ENCODE measurements at places on chromosomes 2 and 18.

- no peak for DNase-seq
These were observed 156.7 kb downstream of the RNF144A start for GRCh38 chr2:7073901-7074300.

DNA sequence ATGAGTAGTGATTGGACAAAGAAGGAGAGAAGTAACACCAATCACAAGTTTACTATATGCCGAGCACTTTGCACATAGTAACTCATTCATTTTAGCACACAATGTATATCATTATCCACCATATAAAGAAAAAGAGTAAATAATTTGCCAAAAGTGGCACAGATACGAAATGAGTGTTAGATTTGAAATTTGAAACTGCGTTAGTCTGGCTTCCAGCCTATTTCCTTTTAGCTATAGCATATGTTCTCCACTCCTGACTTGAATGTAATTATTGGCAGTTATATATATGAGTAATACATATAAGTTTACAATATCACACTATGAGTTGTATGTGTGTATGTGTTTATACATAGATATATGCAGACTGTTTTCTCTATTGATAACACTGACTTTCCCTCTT lies 98.6 kb downstream of the NOL4 start:
- no peak for DNase-seq

- DNase-seq = no peak
These were observed 188.7 kb upstream of the APCDD1 start for GRCh38 chr18:10265560-10266333.

DNA sequence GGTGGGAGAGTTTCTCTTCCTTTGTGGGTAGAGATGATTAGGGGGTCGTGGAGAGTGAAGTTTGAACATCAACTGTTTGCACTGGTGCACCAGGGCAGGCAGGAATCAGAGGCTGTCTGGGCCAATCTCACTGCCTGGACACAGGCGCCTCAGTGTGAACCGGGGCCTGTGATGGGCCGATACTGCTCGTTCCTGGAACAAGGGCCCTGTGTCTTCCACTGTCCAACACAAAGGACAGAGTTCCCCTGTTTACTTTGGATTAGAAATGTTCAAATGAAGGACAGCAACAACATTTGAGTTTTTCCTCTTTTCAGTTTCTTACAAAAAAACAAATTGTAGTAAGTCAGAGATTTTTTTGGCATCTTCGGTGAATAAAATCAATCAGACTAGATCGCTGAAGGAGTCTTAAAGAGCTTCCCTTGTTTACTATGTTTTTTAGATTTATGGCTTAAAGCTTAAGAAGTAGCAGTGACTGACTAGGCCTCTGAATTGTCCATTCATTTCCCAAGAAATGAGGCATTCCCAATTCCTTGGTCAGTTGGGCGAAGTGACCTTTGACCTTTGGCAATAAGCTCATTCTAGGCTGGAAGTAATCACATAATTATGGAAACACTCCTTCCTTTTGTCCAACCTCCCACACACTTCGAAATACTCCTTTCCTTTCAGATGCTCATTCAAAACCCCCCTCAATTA lies 11.6 kb upstream of the TGFA start:
- DNase-seq = no peak

GRCh38 chr18:79601234-79601633 lies 78.4 kb upstream of the CTDP1 start:
- no peak for DNase-seq

DNA sequence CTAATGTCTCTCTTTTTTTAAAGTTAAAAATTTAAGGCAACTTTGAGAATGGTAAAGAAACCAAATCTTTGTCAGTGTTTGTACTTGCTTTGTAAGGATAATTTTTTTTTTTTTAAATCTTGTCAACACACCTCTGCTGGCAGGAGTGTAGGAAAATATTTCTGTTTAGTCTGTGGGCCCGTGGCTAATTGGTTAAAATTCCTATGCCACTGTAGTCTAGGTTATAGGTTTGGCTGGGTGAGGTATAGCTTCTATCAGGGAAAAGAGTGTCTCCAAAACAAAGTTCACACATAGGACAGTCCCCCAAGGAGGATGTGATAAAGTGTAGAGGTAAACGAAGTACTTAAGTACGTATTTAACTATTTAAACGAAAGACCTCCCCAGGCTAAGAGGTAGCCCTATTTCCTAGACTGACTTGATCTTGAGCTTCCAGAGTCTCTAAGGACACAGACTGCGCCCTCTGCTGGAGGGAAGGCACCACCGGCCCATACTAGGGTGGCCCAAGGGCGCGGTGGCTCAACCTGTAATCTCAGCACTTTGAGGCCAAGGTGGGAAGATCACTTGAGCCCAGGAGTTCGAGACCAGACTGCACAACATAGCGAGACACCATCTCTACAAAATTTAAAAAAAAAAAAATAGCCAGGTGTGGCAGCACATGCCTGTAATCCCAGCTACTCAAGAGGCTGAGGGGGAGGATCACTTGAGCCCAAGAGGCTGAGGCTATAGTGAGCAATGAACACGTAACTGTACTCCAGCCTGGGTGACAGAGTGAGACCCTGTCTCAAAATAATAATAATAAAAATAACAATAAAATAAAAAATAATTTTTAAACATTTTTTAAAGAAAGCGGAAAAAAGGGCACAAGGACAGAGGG lies 8.9 kb downstream of the TEX44 start:
- DNase-seq = peak; percentile 87

DNA sequence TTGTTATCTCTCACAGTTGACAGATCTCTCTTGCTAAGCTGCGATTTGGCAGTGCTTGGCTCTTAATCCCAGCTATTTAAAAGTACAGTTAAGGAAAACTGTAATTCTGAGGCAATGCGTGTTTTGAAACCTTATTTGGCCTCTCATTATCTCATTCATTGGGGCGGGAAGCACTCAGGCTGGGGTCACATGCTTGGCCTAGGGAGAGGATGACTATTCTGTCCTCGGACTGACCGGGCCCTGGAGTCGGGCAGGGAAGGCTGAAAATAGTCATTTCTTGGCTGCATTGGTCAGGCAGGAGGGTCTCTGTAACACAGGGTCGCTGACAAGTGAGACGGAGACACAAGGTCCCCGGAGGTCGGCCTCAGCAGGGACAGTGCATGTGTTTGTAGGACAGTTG lies 20.2 kb upstream of the EMILIN2 start:
- peak; percentile 43 for DNase-seq

DNA sequence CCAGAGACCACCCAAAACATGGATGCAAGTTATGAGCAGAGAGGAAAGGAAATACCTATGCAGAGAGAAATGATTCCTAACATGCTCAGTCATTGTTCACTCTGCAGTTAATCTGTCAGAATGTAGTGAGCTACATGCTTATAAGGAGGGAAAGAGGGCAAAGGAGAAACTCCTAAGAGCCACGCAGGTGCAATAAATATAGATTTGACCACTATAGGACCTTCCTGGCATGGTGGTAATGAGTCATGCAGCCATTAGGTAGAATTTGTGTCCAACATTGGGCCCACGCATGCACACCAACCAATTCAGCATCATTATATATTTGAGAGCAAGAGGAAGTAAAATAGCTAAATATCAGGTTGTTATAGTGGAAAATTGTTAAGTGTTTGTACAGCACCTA lies 699.9 kb downstream of the DSC3 start:
- no peak for DNase-seq

- no peak for DNase-seq
These were observed 119.4 kb downstream of the SEPTIN10 start for GRCh38 chr2:109494351-109494750.

DNA sequence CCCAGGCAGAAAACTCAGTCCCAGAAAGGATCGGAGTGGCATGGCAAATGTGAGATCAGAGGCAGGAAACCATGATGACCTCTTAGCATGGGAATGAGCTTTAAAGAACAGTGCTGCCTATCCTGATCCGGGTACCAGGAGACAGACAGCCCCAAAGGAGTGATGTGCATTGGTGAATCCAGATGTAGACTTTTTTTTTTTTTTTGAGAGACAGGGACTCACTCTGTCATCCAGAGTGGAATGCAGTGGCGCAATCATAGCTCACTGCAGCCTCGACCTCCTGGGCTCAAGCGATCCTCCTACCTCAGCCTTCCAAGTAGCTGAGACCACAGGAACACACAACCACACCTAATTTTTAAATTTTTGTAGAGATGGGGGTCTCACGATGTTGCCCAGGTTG lies 122.7 kb downstream of the VAPA start:
- DNase-seq = peak; percentile 68

DNA sequence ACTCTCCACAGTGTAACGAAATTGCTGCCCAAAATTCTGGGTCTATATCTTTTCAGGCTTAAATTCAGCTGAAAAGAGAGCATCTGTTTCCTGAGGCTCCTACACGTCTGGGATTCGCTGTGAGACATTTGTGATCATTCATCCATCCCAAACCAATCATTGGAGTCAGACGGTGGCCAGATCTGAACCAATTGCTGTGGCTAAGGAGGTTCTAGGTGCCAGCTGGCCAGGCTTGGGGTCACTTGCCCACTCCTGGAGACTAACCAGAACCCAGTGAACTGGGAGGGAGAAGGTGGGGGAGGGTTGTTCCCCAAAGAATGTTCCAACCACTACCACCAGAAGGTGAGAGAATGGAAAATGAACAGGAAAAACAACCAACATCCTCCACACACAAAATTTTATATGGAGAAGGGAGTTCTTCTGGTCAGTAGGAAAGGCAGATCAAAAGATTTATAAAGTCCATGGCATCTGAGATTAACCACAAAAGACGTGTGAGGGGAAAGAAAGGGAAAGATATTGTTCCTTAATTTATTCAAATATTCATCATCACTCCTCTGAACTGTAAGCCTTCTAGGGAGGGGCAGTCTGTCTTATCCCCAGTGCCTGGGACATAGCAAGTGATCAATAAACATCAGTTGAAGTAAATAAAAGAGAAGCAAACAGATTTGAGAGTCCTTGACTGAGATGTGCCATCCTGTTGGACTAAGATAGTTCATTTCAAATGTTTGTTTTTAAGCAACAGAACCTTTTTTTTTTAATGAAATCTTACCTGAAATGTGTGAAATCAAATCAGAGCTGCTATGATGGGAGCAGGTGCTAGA lies 3.0 kb upstream of the RTKN start:
- DNase-seq = no peak

- no peak for DNase-seq
These were observed 148.1 kb downstream of the EML6 start for GRCh38 chr2:54871457-54872107.

- no peak for DNase-seq
These were observed 51.5 kb downstream of the DNAJC10 start for GRCh38 chr2:182767578-182767977.

DNA sequence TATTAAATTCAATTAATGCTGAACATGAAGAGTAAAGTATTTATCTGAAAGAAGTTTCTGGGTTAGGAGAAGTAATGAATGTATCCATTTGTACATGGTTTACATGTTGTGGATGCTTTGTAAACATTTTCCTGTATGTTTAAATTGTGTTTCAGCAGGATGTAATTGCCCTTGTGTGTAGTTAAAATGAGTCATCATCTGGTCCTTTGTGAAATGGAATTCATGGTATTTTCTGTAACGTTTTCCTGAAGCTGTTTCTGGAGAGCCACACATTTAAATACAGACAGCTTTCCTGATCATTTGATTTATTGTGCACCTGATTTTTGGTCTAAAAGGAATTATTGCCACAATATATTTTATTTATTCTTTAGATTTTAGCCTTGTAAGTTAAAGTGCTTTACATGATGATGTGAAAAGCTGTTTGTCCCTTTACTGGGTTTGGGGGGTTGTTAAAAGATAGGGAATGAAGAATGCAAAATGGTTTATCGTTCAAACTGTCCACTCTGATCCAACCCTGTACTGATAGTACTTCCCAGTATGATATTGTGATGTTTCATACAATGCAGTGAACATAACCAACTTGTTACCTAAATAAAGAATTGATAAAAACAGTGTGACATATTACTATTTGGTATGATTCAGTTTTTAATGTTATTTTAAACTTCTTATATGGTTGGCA lies 41.7 kb upstream of the SLC3A1 start:
- no peak for DNase-seq

DNA sequence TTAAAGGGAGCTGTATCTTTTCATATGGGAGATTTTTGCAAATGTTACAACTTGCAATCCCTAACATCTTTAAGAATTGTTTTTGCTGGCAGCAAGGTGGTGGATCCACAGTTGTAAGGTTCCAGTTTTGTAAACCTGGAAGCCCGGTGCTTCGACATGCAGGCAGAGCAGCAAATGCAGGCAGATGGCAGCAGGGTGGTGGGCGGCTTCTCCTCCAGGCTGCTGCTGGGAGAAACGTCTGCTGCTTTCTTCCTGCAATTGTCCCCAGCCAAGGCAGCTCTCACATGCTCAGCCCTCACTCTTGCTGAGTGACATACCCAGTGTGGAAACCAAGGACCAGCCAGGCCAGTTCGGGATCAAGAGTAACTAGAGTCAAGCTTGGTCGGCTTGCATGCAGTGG lies 166.0 kb downstream of the SEPTIN10 start:
- no peak for DNase-seq

- no peak for DNase-seq
These were observed 7.1 kb downstream of the MYOM1 start for GRCh38 chr18:3212657-3213056.

GRCh38 chr2:195238379-195238778 lies 418.6 kb upstream of the SLC39A10 start:
- no peak for DNase-seq

- no peak for DNase-seq
These were observed 875 bp downstream of the FASTKD1 start for GRCh38 chr2:169572821-169573159.

DNA sequence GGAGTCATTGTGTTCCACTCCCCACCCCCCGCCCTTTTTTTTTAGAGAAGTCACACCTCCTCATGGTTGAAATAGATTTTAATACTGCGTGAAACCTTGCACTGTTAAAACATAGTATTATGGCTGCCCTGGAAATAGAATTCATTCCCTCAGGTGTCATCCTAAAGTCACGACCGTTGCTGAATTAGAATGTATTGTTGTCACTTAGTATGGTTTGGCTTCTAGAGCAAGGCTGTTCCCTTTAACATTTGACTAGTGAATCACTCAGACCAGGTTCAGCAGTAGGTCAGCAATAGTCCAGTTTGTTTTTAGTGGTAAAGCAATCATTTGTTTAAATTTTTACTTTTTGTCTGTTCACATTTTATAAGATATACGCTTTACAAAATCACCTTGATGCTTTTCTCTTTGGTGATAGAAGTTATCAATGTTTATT lies 1.2 kb downstream of the BABAM2 start:
- no peak for DNase-seq

DNA sequence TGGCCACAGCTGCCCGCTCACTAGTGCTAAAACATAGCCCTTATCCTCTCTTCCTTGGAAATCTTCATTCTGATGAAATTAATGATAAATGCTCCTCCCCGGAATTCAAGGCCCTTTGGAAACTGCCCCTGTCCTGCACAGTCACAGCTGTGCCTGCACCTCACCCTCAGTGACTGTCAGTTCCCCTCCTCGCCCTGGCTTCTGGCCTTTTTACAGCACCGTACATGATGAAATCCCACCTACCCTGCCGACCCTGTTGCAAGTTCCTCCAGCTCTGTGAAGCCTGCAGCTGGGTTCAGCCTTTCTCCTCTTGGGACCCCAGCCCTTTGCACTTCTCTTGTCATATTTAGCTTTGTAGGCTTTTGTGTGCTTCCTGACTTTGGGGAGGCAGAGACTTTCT lies 48.4 kb downstream of the DCDC2C start:
- no peak for DNase-seq

GRCh38 chr2:133633881-133634409 lies 65.7 kb upstream of the NCKAP5 start:
- DNase-seq = no peak

Measured in lower leg skin (tissue), 4 donors.